ENCODE measurements at places on chromosomes 1 and 21. TPM values are rescaled to one million over a fixed set of nuclear protein-coding genes. Genes with fewer than 3 reads are reported as not detected.

DNA sequence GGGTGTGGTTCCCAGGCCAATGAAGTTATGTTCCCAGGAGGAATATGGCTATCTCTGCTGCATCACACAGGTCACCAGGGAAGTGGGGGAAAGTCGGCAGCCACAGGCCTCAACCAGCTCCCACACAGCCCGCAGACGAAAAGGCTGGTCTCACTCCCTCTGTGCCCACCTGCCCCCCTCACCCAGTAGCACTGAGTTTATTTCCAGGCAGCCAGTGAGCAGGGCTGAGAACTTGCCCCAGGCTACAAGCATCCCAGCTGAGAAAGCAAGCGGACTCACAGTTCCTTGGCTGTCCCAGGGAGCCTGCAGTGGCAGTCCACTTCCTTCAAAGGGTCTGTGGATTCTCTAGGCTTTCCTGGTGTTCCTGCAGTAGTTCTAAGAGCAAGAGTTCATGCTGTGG is 68.9 kb downstream of the SLC5A9 start:
- DNase-seq, result no peak

DNA sequence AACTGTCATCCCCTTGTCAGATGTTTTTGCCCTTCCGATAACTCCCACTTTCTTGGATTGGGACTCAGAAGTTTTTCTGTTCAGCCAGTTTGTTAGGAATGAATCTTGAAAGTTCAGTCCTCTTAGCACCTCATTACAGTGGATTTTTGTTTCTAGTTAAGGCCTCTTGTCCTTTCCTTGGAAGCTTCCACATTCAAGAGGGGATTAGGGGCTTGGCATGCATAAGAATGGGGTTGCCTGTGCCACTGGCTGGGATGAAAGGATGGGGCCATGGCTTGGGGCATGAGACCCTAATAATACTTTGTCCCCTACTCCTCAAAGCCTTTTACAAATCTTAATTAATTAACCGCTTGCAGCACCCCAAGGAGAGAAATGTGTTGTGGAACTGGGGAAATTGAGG is 2.4 kb upstream of the DHDDS start:
- DNase-seq, result no peak

DNA sequence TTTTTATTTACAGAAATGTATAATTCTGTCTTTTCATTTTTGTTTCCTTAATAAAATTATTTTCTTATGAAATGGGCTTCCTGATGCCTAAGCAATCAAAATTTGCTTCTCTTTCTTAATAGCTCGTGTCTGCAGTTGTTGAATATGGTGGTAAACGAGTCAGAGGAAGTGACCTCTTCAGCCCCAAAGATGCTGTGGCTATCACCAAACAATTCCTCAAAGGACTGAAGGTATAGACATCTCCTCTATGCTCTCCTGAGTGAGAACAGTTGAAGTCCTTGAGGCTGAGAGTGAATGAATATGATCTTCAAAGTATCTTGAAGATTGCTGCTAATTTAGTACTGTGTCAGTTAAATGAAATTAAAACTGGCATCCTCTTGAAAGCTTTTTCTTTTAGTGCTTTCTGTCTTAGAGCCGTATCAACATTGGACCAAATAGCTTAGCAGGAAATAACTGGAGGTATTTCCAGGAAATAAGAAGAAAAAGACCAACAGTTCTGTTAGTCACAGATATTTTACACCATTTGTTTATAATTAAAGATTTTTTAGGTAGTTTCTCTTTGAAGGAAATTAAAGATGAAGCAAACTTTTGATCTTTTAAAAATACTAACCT is 24.7 kb downstream of the VPS45 start:
- no peak for DNase-seq

DNA sequence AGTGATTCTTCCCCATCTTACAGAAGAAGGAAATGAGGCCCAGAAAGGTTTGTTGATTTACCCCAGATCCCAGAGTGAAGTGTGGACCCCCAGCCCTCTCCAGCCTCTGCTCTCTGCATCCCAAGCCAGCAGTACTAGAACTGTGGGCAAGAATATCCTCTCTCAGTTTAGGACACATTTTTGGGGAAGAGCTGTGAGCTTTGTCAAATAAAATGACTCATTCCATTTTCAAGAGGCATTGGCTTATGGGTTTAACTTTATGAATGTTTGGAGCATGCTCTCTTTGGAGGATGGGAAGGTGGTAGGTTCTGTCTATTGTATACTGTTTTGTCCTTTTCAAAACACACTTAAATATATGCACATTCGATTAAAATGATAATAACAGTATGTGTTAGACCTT is 70.6 kb upstream of the CNTN2 start:
- DNase-seq, result no peak

- DNase-seq, result no peak
These were observed 23.4 kb downstream of the ENAH start for GRCh38 chr1:225629483-225629882.

Gene OR6K3
- total RNA-seq, result not detected

All from thoracic aorta (tissue), 2 donors.